ENCODE measurements at places on chromosomes 7 and 10. TPM values are rescaled to one million over a fixed set of nuclear protein-coding genes. Genes with fewer than 3 reads are reported as not detected.
A peak's percentile ranks its signal among the peaks of the same experiment; 100 is the strongest.

MCM10 gene
- total RNA-seq: 0.81 TPM

NXPH1 gene
- total RNA-seq: not detected

GRM8 gene
- not detected for total RNA-seq

C7orf57 gene
- not detected for total RNA-seq

GLCCI1 gene
- total RNA-seq: 12.0 TPM

PRPS1L1 gene
- not detected for total RNA-seq

- no peaks in the 10 kb centered on the region for H3K36me3 ChIP-seq
- no peak for DNase-seq
- no peaks in the 10 kb centered on the region for H3K27me3 ChIP-seq
- H3K4me3 ChIP-seq: no peak overlapping the region
- no peaks in the 10 kb centered on the region for H3K4me1 ChIP-seq
Measured at GRCh38 chr10:127888521-127889312, 4.0 kb downstream of the CLRN3 start.

DNA sequence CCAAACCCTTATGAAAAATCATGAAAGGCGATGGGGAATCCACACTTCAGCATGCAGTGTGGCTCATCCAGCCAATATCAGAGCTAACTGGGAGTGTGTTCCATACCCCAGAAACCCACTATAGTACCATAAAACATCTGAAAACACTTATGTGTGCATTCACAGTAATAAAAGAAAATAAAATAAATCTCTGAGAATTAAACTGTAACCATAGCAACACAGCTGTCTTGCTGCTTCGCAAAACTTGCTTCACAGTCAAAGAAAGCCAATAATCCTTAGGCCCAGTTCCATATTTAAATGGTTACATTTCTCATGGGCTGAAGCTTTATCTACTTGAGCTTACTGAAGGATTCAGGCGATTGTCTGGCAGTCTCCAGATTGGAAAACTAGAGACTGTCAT lies 19.9 kb upstream of the POLR1F start:
- no peak overlapping the region for H3K4me3 ChIP-seq
- no peaks in the 10 kb centered on the region for H3K36me3 ChIP-seq
- H3K4me1 ChIP-seq: no peaks in the 10 kb centered on the region

DNA sequence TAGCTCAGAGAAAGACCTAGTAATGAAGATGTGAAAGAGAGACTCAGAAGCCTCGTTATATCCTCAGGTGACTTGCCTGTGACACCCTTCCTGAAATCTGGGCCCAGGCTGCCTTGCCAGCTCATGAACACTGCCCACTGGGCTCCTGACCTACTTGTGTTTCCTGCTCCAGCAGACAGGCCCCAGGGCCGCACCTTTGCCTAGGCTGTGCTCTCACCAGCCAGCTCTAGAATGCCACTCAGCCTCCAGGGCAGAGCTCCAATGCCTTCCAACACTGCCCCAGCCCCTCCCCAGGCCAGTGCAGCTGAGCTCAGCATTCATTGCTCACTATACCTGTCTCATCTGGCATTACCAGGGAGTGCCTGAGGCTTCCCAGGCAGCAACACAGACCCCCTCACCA lies 94.3 kb downstream of the DLG5 start:
- H3K36me3 ChIP-seq: peaks cover 24% of the 10 kb centered on the region
- no peak overlapping the region for H3K27ac ChIP-seq
- no peaks in the 10 kb centered on the region for H3K4me1 ChIP-seq
- H3K4me3 ChIP-seq: no peak overlapping the region
- H3K27me3 ChIP-seq: no peaks in the 10 kb centered on the region

DNA sequence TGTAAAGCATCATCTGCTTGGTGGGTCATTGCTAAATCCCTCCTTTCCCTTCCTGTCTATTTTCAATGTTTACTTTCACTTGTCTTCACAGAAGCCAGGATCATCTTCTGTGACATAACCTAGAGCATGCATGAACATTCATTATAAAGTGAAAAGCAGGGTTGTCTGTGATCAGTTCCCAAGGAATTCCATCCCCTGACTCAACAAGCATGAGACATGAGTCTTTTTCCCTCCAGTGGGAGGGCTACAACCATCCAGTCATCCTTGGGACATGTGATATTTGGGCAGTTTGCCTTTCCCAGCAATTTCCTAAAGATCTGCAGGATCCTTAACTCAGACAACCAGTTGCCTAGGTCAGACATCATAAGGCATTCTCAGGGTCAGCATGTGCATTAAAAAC lies 166.3 kb upstream of the TMEM196 start:
- no peak overlapping the region for H3K27ac ChIP-seq
- H3K27me3 ChIP-seq: no peaks in the 10 kb centered on the region
- H3K4me1 ChIP-seq: no peaks in the 10 kb centered on the region
- no peak overlapping the region for H3K4me3 ChIP-seq
- H3K36me3 ChIP-seq: no peaks in the 10 kb centered on the region
- no peak for DNase-seq

GRCh38 chr7:38318803-38319416 lies 45.5 kb upstream of the TARP start:
- no peaks in the 10 kb centered on the region for H3K4me1 ChIP-seq
- DNase-seq: no peak
- H3K27ac ChIP-seq: no peak overlapping the region
- no peaks in the 10 kb centered on the region for H3K27me3 ChIP-seq
- no peak overlapping the region for H3K4me3 ChIP-seq
- no peaks in the 10 kb centered on the region for H3K36me3 ChIP-seq

DNA sequence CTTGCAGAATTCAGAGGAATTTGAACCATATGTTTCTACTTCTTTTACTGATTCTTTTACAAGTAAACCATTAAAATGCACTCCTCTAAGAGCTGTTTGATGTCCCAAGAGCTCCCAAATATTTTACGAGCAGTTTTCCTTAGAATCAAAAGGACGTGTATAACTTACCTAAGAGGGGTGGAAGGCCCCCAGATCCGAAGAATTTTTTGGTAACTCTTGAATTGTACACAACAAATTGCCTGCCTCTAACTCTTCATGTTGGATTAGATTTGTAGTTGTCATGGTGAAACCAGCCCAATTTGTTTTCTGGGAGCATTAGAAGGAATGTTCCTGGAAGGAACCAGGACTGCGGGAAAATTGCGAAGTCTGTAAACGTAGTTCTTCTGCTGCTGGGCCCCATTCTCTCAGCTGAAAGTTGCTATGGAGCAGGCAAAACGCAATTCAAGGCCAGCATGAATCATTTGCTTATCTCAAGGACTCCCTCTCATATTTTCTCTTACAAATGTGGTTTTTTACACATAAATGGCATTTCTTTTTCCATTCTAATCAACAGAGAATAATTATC lies 124.8 kb upstream of the TMEM72 start:
- H3K4me1 ChIP-seq: no peaks in the 10 kb centered on the region
- no peaks in the 10 kb centered on the region for H3K36me3 ChIP-seq
- no peak overlapping the region for H3K4me3 ChIP-seq
- no peaks in the 10 kb centered on the region for H3K27me3 ChIP-seq

DNA sequence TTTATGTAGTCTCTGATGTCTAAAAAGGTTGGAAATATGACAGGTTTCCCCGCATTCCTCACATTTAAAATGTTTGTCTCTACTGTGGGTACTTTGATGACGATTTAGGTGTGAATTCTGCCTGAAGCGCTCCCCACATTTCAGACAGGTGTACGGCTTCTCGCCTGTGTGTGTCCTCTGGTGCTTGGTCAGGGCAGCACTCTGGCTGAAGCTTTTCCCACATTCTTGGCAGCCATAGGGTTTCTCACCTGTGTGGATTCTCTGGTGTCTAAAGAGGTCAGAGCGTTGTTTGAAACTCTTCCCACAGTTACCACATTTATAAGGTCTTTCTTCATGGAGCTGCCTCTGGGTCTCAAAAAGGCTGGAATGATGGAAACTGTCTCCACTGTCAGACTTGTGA lies 6.3 kb downstream of the ZNF394 start:
- H3K4me3 ChIP-seq: no peak overlapping the region
- DNase-seq: no peak
- no peaks in the 10 kb centered on the region for H3K4me1 ChIP-seq
- no peaks in the 10 kb centered on the region for H3K27me3 ChIP-seq
- peaks cover 10% of the 10 kb centered on the region for H3K36me3 ChIP-seq

DNA sequence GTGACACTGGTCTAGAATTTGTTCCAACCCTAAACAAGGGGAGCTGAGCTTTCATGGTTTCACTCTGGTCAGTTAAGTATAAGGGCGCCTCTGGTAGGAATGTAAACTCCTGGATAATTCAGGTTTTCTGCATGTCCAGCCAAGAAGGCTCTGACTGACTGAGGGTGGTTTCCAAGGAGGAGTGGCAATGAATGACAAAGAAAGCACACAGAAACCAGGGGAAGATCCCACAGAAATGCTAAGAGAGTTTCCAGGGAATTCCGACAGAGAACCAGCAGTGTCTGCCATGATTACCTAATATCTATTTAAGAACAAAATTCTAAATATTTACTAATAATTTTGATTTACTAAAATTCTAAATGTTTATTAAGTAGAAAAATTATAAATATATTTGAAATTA lies 27.3 kb upstream of the NRG3 start:
- no peak overlapping the region for H3K4me3 ChIP-seq
- no peaks in the 10 kb centered on the region for H3K27me3 ChIP-seq
- no peak for DNase-seq
- H3K36me3 ChIP-seq: no peaks in the 10 kb centered on the region
- H3K4me1 ChIP-seq: no peaks in the 10 kb centered on the region

- no peaks in the 10 kb centered on the region for H3K27me3 ChIP-seq
- H3K27ac ChIP-seq: no peak overlapping the region
- H3K4me1 ChIP-seq: no peaks in the 10 kb centered on the region
- DNase-seq: no peak
- H3K36me3 ChIP-seq: no peaks in the 10 kb centered on the region
Measured at GRCh38 chr7:131935180-131935579, 378.8 kb upstream of the PODXL start.

DNA sequence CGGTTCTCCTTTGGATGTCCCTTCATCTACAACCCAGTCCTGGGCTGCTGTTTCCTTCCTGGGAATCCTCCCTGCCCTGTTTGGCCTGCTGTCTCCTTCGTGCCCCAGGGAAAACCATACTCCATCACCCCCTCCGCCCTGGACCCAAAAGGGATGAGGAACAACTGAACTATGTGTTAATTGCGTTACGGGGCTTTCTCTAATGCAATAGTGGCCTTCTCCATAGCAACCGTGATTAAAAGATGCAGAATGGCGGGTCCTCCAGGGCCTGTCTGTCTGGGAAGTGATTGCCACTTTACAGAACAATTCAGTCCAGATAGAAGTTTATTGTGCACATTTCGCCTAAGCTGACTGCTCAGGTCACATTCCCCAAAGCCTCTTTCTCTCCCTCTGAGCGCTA lies 112.0 kb upstream of the FGFR2 start:
- no peak overlapping the region for H3K4me3 ChIP-seq
- no peaks in the 10 kb centered on the region for H3K27me3 ChIP-seq
- no peak for DNase-seq
- H3K4me1 ChIP-seq: no peaks in the 10 kb centered on the region
- H3K36me3 ChIP-seq: no peaks in the 10 kb centered on the region

DNA sequence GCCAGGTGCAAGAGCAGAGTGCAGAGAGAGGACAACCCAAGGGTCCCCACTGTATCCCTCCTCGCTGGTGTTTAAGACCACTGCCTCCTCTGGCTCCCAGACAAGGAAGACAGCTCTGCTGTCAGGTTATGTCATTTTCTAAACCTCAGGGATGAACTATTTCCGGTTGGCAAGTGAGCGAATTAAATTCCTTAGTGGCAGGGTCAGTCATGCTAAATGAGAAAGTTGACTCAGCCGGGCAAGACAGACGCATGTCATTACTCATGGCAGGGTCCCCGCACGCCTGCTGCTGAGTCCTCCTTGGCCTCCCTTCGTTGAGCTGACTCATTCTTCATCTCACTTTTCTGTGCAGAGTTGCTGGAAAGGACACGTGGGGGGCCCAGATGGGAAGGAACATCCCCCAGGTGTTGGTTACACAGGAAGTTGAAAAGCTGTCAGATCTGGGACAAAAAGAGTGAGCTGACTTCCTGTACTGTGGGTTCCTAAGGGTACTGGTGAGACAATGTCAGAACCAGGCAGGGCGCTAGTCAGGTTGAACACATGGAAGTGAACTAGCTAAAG lies 47.1 kb upstream of the UCN3 start:
- no peak for DNase-seq
- H3K27ac ChIP-seq: no peak overlapping the region
- H3K4me3 ChIP-seq: no peak overlapping the region
- no peaks in the 10 kb centered on the region for H3K36me3 ChIP-seq
- H3K4me1 ChIP-seq: no peaks in the 10 kb centered on the region
- no peaks in the 10 kb centered on the region for H3K27me3 ChIP-seq

DNA sequence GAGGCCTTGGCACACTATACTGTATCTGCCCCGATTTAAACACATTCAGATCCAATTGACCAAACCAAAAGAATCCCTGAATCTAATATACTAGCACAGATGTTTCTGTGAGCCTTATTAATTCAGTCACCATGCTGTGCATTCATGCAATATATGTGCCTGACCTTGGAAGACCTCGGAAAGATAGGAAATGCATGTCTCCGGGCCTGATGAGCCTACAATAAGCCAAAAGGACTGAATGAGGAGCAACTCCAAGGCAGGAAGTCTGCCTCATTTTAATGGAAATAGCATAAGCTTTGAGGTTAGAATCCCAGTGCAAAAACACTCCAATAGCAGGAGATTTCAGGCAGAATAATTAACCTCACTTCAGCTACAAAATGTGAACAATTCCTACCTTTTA lies 316.7 kb downstream of the LRRTM3 start:
- no peaks in the 10 kb centered on the region for H3K4me1 ChIP-seq
- DNase-seq: no peak
- no peak overlapping the region for H3K4me3 ChIP-seq
- H3K27me3 ChIP-seq: no peaks in the 10 kb centered on the region

DNA sequence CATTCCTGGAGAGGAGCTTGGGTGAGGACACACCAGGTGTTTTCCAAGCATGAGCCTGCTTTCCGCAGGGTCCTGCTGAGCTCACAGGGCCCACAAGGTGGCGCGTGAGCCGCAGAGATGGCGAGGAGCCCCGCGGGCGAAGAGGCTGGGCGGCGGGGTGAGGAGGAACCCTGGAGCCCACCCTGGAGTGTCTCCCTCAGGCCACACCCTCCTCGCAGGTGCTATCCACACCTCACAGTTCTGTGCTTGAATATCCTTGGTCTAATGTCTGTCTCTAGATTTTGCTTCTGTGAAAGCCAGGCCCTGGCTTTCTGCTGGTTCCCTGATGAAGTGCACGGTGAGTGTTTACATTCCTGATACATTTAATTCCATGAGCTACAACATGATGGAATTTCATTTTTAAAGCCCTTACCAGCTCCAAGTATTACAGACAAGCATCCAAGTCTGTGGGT lies 433.6 kb downstream of the ACTR3B start:
- H3K27ac ChIP-seq: no peak overlapping the region
- no peaks in the 10 kb centered on the region for H3K27me3 ChIP-seq
- no peaks in the 10 kb centered on the region for H3K36me3 ChIP-seq
- H3K4me3 ChIP-seq: no peak overlapping the region
- no peak for DNase-seq

GRCh38 chr10:102646610-102647442 lies 2.5 kb downstream of the TRIM8 start:
- H3K27ac ChIP-seq: no peak overlapping the region
- H3K4me3 ChIP-seq: peak overlapping the region; percentile 88
- DNase-seq: peak; percentile 79
- H3K27me3 ChIP-seq: no peaks in the 10 kb centered on the region
- no peaks in the 10 kb centered on the region for H3K36me3 ChIP-seq
- no peaks in the 10 kb centered on the region for H3K4me1 ChIP-seq
